ENCODE measurements at places on chromosomes 6 and 20. TPM values are rescaled to one million over a fixed set of nuclear protein-coding genes. Genes with fewer than 3 reads are reported as not detected.

DNA sequence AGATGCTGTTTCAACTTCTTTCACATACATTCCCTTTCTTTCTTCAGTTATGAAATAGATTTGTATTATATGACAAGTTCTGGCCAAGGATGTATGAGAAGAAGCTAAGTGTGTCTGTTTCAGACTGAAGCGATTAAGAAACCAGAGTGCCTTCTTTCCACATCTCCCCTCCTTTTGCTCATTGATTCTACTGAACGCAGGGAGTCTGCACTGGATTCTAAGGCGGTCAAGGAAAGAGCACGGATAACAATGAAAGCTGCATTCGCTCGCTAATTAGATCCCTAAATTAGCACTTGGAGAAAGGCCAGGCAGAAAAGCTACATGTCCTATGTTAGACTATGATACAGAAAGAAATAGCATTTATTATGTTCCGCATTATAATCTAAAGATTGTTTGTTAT is 267.7 kb downstream of the HAO1 start:
- DNase-seq: no peak

DNA sequence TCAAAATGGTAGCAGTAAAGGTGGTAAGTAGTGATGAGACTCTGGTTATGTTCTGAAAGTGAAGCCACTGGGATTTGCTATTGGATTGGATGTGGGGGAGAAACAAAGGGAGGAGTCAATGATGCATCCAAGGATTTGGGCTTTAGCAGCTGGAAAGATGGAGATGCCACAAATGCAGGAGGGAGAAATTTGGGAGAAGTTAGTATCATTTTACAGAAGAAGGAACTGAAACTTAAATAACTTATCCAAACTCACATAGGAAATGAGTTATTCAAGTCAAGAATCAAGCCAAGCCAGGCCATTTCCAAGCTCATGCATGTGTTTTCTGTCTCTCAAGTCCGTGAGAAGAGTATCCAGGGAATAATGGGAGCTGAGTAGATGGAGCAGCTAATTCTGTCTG is 155.1 kb upstream of the TNFAIP3 start:
- DNase-seq: no peak

DNA sequence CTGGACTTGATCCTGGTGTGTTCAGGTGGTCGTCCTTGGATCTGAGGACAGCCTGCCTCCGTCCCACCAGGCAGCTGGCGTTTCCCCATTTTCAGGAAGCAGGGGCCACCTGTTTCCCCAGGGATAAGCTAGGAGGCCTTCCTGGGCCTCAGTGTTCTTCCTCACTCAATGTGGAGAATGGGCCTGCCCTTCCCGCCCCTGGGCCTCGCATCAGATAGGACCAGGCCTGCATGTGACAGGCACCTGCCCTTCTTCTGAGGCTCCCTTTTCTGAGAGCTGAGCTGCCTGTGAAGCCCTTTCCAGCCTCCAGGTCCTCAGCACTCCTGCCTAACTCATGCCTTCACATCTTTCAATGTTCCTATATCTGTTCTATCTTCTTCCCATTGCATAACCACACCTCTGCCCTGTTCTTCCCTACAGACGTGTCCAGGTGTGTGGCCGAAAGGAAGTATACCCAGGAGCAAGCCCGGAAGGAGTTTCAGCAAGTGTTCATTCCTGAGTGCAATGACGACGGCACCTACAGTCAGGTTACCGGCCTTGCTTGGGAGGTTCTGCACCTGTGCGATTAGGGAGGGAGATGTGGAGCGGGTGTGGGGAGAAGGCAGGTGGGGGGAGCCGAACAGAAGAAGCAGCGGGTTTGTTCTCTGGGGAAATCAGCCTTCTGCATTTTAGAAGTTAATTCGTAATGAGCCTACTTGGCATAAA is 85.1 kb downstream of the SMOC2 start:
- no peak for DNase-seq

- no peak for DNase-seq
Observed at GRCh38 chr6:15841937-15842726, 179.3 kb upstream of the DTNBP1 start.

DNA sequence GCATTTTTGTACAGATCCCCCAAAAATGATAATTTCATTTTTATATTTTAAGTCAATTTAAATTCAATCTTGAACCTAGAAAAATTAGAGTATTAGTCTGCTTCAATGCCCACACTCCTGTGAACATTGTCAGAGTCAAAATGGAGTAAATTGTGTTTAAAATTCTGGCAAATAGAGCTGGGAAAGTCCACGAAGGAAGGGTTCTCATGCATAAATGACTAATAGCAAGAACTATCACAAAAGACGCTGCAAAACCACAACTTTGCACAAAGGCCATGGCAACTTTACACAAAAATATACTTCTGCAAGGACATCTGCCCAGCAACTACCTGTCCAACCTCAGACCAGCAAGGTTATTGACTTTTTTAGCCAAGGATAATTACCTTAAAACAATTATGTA is 203.2 kb upstream of the SMLR1 start:
- DNase-seq: no peak

DNA sequence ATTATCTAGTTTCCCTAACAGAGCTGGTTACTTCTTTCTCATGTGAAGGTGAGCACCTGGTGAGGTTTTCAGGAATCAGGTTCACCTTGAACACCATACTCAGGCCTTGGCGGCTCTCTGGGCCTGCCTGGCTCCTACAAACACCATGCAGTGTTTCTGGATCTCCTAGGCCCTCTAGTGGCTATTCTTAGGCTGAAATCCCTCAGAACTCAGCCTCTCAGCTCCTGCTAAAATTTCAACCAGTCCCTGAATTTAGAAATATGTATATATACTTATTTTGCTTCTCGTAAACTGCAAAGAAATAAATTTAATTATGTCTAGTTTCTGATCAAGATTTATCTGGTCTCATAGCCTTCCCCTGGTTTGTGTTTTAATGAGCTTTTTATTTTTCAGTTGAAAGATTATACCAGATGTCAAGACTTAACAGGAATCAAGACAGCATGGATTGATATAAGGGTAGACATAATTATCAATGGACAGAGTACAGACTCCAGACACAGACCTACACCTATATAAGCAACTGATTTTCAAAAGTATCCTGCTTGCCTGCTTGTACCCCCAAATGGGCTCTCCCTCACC is 55.9 kb downstream of the ANKEF1 start:
- no peak for DNase-seq

GRCh38 chr20:15840636-15841301 is 732.5 kb downstream of the KIF16B start:
- DNase-seq: no peak

- DNase-seq: no peak
Observed at GRCh38 chr6:134115715-134116074, 63.3 kb upstream of the SLC2A12 start.

Gene EIF2S2
- 103 TPM for total RNA-seq

Gene MTCH1
- 235 TPM for total RNA-seq

Gene LHFPL5
- total RNA-seq: 0.12 TPM

Gene FAM83C
- not detected for total RNA-seq

All from epithelial cell of proximal tubule (primary cell).